ENCODE measurements at places on chromosomes 7 and 10.

- DNase-seq: no peak
Observed at GRCh38 chr10:113443141-113443925, 109.5 kb upstream of the HABP2 start.

DNA sequence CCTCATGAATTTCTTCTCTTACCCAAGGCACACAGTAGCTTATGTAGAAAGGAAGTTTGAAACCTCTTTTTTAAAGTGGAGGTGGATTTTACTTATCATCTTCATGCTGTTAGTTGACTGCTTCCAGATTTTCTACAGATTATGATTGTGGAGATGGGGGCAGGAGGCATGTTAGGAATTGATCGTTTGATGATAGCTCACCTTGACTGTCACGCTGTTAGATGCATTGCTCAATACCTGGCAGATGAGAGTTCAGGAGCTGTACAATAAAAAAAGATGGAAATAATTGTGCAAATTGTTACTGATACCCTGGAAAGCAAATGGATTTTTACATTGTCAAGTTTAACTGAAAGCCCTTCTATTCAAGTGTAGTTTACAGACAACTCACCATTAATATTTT is 340.3 kb downstream of the PLXDC2 start:
- DNase-seq: no peak

GRCh38 chr10:78738861-78739260 is 329.9 kb upstream of the ZMIZ1 start:
- no peak for DNase-seq

DNA sequence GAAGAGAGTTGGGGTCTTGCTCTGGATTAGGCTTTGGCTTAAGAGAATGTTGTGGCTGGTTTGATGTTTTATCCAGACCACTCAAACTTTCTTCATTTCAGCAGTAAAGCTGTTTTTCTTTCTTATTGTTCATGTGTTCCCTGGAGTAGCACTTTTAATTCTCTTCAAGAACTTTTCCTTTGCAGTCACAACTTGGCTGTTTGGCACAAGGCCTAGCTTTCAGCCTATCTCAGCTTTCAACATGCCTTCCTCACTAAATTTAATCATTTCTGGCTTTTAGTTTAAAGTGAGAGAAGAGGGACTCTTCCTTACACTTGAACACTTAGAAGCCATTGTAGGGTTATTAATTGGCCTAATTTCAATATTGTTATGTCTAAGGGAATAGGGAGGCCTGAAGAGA is 18.1 kb downstream of the CCDC126 start:
- DNase-seq: no peak

DNA sequence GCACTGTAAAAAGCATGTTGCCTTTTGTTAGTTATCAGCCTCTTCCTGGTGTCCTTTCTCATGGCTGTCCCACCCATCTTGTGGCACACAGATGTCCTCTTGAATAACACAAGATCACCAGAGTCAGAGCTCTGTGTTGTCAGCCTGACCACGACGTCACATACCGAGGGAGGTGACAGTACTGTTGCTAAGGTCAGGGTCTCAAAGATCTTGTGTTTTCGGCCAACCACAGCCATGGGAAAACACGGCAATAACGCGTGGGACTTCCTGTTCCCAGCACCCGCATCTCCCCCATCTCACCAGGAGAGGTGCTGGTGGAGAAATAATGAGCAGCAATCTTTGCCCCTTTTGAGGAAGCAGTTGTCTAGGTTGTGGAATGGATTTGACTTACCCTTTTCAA is 40.4 kb downstream of the NPVF start:
- DNase-seq: no peak

DNA sequence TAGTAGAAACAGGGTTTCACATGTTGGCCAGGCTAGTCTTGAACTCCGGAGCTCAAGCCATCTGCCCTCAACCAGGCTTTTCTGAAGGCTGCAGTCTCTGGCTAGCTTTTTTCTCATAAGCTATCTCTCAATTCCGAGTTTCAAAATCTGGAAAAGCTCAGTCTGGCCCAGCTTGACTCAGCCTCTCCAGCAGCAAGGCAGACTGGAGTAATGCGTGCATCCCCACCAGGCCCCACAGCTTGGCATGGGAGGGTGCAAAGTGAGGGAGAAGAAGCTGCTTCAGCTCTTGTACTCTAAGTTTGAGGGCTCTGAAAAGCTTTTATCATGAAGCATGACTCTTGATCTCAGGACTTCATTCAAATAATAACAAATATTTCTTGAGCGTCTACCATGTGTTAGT is 4.8 kb downstream of the DHTKD1 start:
- no peak for DNase-seq

DNA sequence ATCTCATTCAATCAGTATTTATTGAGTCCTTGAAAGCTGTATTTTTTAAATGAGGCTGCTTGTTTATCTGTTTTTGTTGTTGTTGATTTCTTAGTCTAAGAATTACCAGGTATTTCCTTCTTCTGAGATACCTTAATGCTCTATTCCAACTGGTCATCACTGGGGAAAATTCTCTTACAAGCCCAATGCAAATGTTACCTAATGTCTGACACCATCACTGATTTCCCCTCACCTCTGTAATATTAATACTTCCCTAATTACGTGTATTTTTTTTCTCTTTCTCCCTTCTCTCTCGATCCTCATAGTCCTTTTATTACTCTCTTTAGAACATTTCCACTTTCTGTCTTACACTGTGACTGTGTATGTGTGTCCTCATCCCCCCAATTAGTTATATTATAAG is 13.9 kb downstream of the HDAC9 start:
- DNase-seq: no peak

- no peak for DNase-seq
Observed at GRCh38 chr10:49736564-49737113, 25.5 kb downstream of the OGDHL start.

All from stimulated activated CD4-positive, alpha-beta T cell treated with anti-CD3 and anti-CD28 coated beads, Interleukin-15, amount 100 ng/mL, for 48 hours (primary cell).